Hematopoietic multipotent progenitor cell (in vitro differentiated cells): ENCODE measurements at places on chromosomes 11 and 22.

- peak; percentile 47 for DNase-seq
These were observed at the start of gene LRP5 for GRCh38 chr11:68312117-68312779. TSS of gene LRP5 (plus strand) at chr11:68312591. CDS start at chr11:68312715, 124 bp downstream.

DNA sequence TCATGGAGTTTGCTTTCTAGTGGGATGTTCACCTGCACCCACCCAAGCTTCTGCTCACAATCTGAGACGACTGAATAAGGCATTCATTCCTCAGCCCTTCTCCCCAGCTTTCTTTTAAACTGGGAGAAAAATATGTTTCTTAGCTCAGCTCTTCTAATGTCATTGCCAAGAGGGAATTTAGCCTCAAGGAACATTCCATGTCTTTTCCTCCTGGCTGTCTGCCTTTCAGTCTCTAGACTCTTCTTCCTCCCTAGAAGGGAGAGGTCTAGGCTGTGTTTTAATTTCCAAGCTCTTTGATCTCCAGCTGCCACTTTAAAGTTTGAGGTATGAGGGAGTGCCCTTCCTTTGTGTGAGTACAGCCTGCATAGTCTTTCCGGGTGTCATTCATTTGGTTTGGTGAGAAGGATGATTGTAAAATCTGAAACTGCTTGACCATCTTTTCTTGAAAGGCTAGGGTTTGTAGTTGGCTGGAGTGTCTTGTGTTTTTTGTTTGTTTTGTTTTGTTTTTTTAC, 11.7 kb upstream of the HTATIP2 start:
- no peak for DNase-seq

GRCh38 chr11:28447226-28447625, 339.0 kb downstream of the METTL15 start:
- DNase-seq: no peak

DNA sequence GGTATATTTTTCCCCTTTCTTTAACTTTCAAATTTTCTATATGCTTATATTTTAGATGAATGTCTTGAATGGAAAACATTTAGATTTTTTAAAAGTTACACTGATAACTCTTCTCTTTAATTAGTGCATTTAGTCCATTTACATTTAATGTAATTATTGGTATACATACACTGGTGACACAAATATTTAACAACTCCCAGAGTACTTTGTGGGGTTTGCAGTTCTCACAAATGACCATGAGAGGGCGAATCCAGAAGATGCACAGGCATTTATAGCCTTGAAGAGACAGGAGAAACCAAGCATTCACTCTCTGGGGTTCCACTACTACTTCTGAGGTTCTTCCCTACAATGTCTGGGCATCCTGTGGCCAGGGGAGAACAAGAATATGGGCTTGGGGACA, 125.1 kb downstream of the TIMP3 start:
- DNase-seq: no peak

- no peak for DNase-seq
These were observed 10.5 kb downstream of the DNAJB13 start for GRCh38 chr11:73961321-73961720.

DNA sequence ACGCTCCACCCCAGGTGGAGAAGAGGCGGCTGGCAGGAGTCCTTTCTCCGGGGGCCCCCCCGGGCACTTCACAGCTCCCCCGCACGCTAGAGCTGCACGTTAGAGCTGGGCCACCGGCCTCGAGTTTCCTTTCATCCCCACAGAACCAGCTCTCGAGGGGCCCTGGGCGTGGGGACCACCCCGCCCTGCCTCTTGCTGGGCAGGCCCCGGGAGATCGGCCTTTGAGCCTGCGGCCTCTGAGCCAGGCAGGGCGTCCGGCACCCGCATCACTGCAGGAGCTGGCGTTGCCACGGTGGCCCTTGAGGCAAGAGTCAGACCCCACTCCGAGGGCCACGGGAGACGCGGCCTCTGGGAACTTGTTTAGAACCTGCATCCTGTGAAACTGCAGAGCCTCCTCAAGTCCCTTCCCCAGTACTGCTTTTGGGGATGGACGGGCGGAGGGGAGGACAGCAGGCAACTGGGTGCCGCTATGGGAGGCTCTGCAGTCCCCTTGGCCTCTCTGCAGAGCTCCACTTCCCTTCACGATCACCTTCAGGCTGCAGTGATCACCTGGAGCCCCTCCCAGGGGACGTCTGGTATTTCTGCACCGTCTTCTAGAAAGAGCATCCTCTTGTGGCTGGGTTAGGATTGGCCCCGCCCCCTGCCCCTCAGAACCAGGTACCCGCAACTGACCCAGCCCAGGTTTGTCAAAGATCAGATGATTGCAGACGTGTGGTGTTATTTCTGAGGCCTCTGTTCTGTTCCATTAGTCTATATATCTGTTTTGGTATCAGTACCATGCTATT, 13.9 kb upstream of the GAL start:
- no peak for DNase-seq

GRCh38 chr11:35192347-35192746, 53.4 kb downstream of the CD44 start:
- DNase-seq: no peak

DNA sequence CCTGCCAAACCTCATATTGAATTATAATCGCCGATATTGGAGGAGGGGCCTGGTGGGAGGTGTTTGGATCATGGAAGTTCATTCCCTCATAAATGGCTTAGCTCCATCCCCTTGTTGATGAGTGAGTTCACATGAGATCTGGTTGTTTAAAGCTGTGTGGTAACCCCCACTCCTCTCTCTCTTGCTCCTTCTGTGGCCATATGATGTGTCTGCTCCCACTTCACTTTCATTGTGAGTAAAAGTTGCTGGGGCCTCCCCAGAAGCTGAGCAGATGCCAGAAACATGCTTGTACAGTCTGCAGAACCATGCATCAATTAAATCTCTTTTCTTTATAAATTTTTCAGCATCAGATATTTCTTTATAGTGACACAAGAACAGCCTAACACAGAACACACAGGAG, 929.0 kb upstream of the FAT3 start:
- no peak for DNase-seq

DNA sequence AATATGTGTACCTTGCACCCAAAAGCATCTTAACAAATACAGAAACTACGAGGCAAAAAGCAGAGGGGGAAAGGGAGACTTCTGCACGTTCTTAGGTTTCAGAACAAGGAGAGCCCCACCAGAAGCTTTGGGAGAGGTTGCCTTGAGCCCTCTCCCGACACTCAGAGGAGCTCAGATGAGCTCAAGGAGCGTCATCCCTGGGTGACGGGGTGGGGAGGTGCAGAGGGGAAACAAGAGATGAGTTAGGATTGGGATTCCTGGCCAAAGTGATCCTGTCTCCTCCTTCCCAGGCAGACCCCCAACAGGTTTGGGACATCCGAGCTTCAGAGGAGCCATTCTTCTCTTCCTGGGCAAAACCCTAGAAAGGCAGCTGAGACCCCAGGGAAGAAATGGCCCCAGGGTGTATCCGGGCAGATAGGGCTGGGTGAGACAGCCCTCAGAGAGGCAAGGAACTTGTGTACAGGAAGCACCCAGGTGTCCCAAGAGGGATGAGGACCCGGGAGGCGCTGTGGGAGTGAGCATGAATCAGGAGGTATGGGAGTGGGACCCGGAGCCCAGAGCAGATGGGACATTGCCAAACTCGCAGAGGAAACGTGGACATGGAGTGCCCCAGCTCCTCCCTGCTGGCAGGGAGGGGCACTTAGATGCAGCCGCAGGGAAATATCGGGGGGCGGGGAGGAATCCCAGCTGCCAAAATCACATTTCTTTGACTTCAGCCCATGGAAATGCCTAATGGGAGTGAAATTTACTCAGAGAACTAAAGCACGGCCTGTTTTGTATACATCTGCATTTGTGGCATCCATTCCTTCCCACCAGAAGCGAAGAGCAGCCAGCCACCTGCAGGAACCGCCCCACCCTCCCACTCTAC, 12.4 kb downstream of the C1QTNF6 start:
- no peak for DNase-seq

DNA sequence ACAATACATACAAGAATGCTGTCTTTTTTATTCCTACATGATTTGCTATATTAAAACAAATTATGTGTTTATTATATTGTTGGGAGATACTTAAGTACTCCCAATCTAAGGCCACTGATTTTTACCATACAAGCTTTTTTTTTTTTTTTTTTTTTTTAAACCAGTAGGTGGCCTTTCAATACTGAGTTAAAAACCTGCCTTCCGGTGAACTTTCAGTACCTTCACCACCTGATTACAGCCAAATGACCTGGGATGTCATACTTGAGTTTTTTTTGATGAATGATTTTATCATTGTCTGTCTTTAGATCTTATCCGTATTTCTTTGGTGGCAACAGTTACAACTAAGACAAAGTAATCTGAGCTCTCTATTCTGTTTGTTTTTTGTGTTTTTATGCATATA, 94.0 kb upstream of the FOLH1 start:
- DNase-seq: no peak

DNA sequence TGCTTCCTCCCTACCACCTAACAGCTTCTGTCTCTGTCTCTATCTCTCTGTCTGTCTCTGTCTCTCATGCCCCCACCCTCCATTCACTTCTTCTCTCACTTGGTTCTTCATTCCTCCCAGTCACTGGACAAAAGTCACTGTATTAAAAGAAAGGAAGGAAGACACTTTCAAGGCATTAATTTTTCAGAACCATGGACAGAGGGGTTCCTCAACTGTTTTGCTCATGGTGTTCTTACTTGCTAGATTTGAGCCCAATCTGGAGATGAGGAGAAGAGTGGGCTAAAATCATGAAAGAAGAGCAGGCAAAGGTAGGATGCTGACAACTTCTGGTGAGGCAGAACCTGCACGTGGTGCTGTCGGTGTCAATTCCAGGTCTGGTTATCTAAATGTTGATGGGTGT, 116.7 kb upstream of the LARGE1 start:
- no peak for DNase-seq

DNA sequence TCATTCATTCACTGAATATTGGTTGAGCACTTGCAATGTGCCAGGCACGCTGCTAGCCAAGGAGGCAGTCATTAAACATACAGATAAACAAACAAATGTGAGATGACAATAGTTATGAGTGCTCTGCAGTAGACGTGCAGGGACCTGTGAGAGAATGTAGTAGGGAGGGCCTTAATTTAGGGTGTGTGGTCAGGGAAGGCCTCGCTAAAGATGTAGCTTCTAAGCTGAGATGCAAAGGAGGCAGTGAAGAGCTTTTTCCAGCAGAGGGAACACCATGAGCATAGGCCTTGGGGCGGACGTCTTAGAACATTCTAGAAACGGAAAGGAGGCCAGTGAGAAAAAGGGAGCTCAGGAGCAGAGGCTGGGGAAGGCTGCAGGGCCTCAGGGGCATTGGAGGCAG, 789 bp upstream of the NCF4 start:
- DNase-seq: no peak

GRCh38 chr22:24883432-24883831, 63.1 kb downstream of the LHFPL7 start:
- no peak for DNase-seq

- no peak for DNase-seq
These were observed 880.8 kb downstream of the FAM181B start for GRCh38 chr11:81852896-81853295.

DNA sequence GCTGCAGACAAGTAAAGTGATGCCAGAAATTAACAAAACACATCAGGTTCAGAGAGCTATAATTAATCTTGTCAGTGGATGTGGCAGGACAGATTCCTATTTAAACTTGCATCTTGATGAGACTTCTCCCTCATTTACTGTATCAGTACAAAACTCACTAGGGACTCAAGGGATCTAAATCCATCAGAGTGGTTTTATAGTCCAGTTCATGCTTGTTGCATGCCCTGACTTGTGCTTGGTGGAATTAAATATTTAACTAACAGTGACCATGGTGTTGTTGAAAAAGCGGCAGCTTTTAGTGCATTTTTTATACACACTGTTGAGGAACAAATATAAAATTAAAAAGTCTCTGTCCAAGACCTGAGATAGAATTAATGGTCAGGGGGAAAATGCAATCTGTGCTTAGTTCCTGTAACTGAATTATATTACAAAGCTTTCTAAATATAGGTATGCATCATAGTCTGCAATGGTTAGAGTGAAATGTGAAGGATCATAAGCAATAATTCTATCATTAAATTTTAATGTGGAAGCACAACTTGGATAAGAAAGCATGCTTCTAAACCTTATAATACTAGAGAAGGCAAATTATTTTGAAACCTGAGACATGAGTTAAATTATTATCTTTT, 1475.5 kb upstream of the TENM4 start:
- DNase-seq: no peak

- DNase-seq: peak; percentile 67
These were observed 9.6 kb upstream of the SYT8 start for GRCh38 chr11:1825039-1825740.

DNA sequence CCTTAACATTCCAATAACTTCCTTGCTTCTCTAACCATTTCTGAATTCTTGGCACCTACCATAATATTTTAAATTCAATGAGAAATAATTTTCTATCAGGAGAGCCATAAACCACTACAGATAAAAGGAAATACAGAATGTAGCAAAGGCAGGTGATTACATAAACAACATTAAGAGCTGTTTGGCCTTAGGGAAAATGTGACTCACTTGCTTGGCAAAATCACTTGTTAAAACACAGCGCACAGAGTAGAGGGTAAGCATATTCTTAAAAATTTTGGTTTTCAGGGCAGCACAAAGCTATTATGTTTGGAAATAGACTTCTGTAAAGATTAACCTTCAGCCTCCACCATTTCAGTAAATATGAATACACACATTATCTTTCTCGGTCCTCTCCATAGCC, 26.4 kb downstream of the IZUMO1R start:
- DNase-seq: no peak

DNA sequence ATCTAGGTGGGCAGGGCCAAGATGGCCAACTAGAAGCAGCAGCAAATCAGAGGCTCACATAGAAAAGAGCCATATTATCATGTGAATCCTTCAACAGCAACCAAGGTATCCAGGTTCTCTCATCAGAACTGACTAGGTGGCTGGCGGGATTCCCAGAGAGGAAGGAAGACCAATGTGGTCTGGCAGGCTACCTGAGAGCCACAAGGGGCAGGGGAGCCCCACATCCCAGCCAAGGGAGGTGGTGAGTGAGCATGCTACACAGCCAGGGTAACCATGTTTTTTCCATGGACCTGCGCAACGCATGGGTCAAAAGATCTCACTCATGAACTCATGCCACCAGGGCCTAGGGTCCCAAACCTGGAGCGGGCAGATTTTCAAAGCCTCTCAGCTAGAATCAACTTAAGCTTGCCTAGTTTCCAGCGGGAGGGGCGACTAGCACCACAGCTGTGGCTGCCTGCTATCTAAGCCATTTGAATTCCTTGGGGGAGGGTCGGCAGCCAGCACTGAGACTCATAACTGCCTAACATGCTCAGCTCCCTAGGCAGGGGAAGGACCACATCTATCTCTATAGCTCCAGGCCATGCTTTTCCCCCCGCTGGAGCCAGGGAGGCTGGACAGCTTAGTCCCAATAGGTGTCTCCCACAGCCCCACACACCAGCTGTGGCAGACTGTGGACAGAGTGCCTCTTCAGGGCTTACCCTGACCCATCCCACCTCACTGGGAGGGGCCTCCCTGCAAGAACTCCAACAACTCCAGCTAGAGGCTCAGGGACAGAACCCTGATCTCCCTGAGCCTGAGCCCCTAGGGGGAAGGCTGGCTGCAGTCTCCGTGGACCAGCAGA, 28.7 kb upstream of the CASP12 start:
- DNase-seq: no peak

GRCh38 chr22:37419969-37420685, 7.2 kb downstream of the ELFN2 start:
- no peak for DNase-seq
